Activated gamma-delta T cell (primary cell): ENCODE measurements at places on chromosomes 7 and 10.

- no peak for DNase-seq
Observed at GRCh38 chr10:22534849-22535604, 179.4 kb downstream of the PIP4K2A start.

DNA sequence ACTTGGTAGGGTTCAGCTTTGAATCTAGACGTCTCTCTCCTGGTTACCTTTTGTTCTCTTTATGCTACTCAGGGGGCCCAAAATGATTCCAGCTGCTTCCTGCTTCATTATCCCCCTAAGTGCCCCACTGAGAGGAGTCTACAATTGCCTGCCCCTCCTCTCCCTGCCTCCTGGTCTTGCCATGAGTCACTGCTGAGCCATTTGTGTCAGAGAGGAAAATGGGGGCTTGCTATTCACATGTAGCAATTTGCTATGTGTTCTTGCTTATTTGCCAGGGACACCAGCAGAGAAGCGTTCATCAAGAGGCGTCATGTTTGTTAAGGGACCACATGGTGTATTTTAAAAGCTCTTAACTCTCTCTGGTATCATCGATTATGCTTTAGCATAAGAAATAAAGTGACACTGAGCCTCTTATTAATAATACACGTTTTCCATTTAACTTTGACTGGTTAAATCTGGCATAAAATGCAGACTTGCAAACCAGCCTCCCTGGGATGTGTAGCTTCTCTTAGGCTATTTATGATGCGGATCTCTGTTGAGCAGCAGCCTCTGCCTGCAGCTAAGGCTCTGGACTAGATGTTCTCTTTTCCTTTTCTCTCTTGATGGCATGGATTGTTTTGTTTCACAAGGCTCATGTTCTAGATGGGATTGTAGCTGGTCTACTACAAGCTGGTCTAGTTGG is 239.3 kb downstream of the AUTS2 start:
- DNase-seq = no peak

DNA sequence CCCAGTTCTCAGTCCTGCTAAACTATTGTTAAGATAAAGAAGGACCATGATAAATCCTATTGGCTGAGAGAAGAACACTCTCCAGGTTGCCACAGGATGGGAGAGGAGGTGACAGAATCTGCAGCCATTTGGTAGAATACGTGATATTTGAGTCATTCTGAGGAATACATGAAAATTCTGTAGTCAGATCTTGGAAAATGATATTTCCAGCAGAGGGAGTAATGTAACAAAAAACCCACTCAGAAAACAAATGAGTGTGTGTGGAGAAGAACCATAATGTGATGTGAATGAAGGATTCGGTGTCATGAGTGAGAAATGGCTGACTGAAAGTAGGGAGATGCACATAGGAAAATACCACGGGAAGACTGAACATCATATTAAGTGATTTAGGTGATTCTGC is 128.5 kb upstream of the PFKP start:
- DNase-seq = no peak

DNA sequence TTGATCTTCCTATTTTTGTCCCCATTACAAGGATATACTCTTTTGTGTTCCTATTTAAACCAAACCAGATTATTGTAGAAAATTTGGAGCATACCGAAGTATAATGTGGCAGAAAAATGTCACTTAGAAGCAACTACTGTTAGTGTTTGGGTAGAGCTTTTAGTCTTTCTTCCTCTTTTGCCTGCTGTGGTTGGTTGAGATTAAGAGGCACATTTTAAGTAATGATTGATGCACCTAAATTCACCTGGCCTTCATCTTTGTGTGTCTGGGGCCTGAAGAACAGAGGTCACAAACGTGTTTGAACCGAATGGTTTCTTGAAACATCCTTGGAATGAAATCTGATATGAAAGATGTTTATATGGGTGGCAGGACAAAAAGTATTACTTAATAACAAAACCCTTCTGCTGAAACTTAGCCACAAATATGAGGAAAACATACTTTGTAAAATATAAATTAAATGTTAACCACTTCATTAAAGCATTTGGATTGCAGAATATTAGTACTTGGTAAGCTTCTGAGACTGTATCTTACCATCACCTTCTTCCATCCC is 2.6 kb downstream of the BPGM start:
- no peak for DNase-seq

GRCh38 chr7:151762583-151763245 is 114.2 kb downstream of the PRKAG2 start:
- DNase-seq = no peak

DNA sequence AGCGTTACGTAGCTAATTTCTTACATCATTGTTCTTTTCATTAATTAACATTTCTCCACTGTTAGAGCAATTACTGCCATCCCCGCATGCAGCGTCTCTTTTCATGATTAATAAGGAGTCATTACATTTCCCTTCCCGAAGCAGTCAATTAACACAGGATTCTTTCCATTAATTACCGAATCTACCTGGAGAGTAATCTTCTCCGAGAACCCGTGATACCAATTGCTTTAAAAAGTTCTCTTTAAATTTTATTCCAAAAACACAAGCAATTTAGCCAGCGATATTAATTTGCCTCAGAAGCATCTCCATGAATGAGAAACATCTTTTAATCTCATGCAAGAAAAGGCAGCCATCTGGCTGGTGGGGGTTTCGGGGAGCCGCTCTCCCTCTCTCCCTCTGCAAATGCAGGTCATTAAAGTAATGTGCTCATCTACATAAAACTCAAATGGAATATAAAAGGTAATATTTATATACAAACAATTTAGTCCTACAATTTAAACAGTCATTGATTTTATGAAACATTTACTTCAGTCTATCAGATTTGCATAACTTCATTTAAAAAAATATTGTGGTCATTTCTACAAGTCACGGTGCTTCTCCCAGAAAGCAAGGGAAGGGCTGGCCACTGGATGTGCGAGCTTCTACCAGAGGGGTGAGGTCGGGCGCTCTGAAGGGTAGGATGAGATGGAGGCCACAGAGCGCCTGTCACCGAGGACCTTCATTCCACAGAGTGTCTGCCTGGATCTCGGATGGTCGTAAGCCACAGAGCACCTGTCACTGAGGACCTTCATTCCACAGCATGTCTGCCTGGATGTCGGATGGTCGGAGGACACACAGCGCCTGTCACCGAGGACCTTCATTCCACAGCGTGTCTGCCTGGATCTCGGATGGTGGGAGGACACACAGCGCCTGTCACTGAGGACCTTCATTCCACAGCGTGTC is 145.0 kb downstream of the WDR37 start:
- DNase-seq = no peak

- no peak for DNase-seq
Observed at GRCh38 chr10:72275351-72276012, 1.8 kb downstream of the DDIT4 start.

DNA sequence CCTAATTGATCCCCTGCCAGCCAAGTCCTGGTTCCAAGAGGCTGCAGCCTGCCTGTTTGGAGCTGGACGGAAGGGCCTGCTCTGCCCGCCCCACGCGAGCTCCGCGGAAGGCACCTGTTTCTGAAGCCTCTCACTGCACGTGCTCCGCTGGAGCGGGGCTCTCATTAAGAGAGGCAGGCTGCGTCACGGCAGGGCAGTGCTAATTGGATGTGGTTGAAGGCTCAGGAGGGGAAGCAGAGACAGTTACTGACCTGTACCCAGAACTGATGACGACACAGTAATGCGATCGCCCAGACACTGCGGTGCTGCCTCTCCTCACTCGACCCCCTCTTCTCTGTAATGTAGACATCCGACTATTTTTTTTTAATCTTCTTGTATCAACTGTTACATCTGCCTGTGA is 411.1 kb upstream of the MGMT start:
- DNase-seq = no peak

GRCh38 chr10:26555719-26556368 is 117.7 kb downstream of the APBB1IP start:
- no peak for DNase-seq

DNA sequence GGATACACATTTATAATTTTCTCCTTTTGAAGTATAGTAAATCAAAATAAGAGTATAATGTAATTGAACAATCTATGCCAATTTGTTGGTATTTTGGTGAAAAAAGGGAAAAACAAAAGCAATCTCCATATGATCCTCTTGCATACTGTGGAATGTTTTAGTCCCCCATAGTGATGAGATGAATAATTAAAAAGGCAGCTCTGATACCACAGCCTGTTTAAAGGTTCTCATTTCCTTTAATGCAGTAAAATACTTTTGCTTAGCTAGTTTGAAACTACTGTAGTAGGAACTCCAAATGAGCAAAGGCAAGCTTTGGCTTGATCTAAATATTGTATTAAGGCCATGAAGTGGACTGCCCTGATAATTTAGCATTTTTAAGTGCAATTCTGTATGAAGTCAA is 77.6 kb downstream of the VTI1A start:
- DNase-seq = no peak

DNA sequence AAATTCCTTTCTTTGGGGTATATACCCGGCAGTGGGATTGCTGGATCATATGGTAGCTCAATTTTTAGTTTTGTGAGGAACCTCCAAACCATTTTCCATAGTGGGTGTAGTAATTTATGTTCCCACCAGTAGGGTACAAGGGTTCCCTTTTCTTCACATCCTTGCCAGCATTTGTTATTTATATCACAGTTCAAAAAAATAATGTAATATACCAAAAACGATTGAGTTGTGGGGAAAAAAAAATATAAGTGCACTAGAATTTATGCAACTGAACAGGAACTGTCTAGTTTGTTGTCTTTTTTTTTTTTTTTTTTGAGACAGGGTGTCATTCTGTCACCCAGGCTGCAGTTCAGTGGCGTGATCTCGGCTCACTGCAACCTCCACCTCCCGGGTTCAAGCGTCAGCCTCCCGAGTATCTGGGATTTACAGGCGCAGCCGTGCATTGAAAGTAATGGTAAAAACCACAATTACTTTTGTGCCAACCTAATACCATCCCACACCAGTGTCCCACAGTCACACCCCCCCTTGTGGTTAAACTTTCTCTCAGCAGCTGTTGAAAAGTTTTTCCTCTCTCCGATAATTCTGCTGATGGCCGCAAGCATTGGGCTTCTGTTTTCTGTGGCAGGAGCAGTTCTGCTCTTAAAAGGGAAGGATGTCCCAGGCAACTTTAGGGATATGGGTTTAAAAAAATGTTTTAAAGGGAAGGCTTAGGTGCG is 6.8 kb upstream of the LAT2 start:
- DNase-seq = no peak
